Eye (tissue), 1 donor: ENCODE measurements at places on chromosomes 4 and X.

DNA sequence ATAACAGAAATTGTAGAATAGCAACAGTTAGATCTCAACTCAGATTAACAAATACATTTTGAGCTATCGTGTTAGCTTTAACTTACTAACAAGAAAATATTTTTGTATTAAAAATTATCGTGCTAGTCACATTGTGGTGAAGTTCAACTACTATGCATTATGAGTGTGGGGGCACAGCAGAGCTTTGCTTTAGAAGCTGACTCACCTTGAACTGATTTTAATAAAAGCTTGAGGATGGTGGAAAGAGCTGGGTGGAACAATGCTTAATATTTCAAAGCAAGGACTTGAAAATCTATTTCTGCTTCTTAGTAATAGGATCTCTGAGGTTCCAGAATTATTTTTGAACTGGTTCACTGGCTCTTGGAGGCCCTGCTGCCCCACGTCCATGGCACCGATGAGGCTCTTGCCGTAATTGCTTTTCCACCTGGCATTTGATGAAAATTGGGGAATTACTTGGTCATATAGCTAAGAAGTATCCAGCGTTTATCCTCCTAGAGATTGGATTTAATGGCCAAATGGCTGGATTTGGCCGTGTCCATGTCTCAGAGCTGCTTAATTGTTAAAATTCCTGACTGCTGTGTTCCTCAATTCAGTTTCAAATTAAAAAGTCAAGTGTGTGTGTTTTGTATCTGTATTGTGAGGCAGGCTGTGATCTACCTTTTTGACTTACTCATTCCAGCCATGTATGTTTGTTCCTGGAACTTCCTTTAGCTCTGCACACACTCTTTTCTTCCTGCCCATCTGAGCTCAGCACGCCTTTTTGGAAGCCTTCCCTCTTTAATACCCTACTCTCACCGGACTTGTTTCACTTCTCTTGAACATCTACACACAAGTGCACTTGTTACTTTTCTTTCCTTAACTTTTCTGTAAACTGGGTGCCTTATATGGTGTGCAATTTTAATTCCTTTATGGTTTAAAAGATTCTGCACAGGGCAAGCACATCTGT is 66.6 kb upstream of the LIMCH1 start:
- DNase-seq, result no peak

- DNase-seq, result no peak
Measured at GRCh38 chrX:49976682-49977197, 54.3 kb downstream of the CLCN5 start.

- no peak for DNase-seq
Measured at GRCh38 chr4:74431113-74431826, 13.7 kb upstream of the AREG start.

GRCh38 chrX:11465648-11466411 is 172.6 kb downstream of the AMELX start:
- DNase-seq, result no peak

GRCh38 chr4:71074452-71075299 is 81.2 kb downstream of the DCK start:
- no peak for DNase-seq

DNA sequence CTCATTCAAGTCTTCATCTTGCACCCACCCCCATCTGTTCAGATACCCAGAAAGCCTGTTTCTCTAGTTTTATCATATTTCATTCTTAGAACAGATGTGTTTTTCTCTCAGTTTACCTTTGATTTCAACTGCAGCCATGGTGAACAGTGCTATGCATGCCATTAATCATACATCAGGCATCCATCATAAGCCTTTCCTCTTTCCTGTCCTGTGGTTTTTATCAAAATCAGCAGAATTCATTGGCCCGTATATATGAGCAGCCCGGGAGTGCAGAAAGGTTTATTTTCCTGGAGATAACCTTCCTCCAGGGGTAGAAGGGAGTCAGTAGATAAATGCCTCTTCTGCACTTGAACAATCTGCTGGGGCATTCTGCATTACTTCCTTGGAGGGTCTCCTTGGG is 65.7 kb downstream of the IL21 start:
- DNase-seq, result no peak

GRCh38 chr4:39030725-39031124 is 1.5 kb downstream of the TMEM156 start:
- DNase-seq, result no peak

GRCh38 chr4:132334081-132334480 is 815.0 kb upstream of the PCDH10 start:
- no peak for DNase-seq

DNA sequence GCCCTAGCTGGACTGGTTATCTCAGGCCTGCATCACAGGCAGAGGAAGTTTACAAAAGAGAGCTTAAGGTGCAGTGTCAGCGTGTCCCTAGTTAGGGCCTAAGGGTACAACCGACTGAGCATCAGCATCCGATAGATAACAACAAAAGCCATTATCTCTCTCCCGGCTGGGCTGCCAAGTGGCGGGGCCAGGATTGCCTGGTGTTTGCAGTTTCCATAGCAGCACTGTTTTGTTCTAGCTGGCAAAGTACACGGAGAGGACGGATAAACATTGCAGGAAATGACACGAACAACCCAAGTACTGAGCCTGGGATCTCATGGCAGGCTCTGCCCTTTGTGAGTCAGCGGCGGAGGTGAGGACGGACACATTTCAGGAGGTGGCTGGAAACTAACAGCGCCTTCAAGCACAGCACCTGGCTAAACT is 104.7 kb upstream of the NOCT start:
- DNase-seq, result peak; percentile 85

GRCh38 chrX:152445926-152446325 is 5.2 kb downstream of the GABRA3 start:
- no peak for DNase-seq

- no peak for DNase-seq
Measured at GRCh38 chrX:37958525-37959211, 47.7 kb upstream of the SYTL5 start.

DNA sequence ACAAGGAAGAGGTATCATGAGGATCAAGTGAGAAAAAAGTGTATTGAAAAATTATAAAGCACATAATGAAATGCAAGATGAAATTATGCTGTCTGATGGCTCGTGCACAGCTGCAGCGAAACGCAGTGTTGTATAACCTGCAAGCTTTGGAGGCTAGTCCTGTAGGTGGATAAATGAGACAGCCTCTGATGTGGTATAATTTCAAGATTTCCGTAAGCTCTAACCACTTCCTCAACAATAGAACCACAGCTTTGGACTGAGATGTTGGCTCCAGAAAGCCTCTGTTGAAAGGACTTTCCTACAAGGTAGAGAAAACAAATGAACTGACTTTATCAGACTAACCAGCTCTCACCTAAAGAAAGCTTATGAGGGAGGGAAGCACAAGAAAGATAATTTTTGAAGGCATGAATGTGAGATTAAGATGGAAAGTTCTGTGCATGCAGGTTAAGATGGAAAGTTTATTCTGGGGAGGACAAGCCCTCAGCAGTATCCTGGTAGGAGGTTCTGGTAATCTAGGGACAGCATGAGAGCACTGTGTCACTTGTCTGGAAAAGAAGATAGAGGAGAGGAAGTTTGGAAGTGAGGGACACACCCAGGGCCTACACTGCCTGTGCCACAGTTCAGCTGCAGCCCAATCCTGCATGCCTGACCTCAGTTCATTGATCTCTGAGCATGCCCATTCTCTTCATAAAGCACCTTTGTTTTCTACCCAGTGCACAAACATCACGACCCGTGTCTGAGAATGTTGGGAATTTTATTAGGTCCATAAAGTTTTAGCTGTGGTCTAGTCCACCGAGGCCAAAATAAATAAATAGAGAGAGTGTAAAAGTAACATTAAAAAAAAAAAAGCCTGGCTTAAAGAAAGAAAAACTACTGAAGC is 161.5 kb upstream of the SFRP2 start:
- no peak for DNase-seq
